ENCODE measurements at places on chromosomes 2 and 18.

DNA sequence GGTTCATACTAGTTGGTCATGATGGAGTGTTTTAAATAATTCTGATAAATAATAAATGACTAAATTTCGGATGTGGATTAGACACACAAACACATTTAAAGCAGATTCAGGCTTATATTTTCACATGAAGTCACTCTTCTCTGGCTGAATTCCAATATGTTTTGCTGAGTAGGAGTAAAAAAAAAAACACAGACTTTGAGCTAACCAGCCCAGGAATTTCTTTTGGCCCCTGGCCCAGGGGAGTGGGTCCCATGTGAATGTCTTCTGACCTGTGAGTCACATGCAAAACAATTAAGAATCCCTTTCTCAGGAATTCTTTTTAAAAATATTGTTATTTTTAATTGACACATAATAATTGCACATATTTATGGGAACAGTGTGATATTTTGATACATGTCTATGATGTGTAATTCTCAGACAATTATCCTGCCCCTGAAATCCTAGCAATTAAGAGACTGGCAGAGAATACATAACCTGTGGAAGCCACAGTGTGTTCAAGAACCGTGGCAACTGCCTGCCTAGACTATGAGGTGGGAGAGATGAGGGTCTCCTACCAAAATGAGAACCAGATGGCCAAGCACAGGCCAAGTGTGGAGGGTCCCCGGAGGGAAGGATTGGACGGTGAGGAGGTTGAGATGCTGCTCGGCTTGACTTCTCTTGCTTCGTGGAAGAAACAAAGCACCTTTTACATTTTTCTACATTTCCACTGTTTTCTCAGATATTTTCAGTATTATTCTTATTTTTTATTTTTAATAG, 236.4 kb downstream of the PIEZO2 start:
- no peak for DNase-seq

- DNase-seq = no peak
Measured at GRCh38 chr18:68942230-68942629, 144.3 kb downstream of the CCDC102B start.

DNA sequence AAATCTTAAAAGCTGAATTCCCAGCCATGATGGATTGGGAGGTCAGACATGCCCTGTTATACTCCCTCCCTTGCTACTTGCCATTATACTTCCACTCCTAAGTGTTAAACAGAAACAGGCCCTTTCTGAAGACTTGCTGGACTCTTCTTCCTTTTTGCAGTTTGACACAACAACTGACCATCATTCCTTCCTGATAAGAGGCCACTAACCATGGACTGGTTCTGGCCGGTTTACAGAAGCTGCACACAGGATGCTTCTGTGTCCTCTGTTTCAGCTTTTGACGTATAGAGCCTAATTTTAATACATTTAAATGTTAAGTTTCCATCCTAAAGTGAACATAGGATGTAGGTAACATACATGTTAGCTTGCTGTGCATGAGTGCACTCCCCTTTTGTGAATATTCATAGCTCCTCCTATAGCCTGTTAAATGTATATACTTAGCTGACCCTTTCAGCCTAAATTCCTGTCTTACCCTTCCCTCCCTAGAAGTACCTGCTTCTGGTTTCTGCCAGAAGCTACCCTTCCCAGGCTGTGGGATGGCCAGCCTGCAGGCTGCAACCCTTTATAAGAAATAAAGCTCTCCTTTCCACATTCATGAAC, 13.2 kb downstream of the FBXO48 start:
- no peak for DNase-seq

DNA sequence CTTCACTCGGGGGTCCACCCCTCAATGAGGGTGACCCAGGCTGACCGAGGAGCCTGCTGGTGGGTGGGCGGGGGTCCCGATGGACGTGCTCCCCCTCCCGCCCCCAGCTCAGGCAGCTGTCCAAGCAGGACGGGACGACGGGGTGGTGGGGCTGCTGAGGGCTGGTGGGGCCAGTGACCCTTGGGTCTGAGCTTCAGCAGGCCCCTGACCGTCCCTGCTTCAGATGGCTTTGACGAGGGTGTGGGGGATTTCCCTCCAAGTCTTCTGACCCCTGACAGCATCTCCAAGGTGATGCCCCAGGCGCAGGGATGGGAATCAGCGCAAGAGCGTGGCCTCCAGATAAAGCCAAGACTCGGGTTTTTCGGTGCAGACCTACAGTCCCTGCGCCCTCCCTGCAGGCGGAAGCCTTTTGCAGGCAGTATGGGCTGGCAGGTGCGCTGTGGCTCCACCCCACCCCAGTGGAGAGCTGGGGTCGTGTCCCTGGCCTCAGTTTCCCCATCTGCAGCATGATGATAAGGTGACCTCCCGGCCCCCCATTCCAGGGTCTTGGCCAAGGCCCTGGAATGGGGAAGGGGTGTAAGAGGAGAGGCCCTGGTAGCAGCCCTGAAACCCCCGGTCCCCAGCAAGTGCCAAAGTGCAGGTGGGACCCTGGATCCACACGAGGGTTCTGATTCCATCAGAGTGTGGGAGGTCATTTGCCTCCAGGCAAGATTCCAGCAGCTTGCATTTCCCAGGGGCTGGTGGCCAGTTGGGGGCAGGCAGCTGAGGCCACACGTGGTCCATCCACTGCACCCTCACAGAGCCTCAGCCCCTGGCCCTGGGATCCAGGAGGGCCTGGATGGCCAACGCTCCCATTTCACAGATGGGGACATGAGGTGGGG, 8.7 kb downstream of the CROCC2 start:
- no peak for DNase-seq

DNA sequence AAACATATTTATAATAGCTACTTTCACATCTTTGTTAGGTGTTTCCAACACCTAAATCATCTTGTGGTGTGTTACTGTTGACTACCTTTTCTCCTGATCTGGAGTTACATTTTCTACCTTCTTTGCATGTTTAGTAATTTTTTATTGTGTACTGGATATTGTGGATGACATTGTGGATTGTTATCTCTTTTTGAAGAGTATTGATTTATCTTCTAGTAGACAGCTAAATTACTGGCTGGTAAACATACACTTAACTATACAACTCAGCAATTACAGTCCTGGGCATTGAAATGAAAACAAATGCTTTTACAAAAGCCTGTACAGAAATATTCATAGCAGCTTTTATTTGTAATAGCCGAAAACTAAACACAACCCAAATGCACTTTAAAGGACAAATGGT, 150.8 kb downstream of the PTRHD1 start:
- DNase-seq = no peak

- DNase-seq = peak; percentile 22
Measured at GRCh38 chr2:3651691-3652648, 6.0 kb upstream of the ALLC start.

DNA sequence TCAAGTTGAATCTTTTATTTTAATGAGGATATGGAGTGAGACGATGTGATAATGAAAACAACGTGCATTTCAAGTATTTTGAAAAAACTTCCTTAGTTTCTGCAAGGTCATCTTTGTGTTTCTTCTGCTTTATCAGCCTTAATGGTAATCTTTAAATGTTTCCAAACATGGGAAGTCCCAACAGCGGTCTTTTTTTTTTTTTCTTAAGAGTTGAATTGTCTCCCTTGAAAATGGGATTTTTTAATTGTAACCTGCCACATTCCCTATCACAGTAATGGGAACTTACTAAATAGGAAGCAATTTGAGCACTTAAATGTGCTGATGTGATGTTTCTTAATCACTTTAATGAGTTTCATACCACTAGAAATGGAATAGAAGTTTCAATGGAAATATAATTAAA, 45.8 kb downstream of the ATIC start:
- no peak for DNase-seq
